Neural progenitor cell (in vitro differentiated cells): ENCODE measurements at places on chromosomes 11 and 22. TPM values are rescaled to one million over a fixed set of nuclear protein-coding genes. Genes with fewer than 3 reads are reported as not detected.

DNA sequence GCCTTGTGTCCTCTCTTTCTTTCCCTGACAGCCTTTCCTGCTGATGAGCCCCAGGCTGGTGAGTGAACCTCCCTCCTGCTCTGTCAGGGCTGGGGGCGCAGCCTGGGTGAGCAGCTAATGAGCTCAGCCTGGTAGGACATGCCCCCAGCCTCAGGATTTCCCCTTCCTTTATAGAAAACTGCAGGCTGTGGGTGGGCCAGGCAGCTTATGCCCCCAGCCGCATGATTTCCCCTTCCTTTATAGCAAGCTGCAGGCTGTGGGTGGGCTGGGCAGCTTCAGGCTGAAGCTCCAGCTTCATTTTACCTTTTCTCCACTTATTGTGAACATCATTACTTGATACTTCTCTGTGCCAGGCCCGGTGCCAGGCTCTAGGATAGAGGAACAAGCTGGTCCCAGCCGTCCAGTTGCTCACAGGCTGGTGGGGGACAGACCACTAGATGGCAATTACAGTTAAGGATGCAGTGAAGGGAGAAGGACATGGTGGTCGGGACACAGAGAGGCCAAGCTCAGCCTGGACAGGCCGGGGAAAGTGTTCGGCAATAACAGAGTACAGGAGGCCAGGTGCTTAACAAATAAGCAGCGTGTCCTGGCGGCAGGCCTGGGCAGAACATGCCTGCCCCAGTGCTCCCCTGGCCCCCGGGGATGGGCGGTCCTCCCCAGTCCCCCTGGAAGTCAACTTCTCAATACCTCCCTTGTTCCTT lies 5.3 kb downstream of the LGALS12 start:
- peak; percentile 33 for DNase-seq

DNA sequence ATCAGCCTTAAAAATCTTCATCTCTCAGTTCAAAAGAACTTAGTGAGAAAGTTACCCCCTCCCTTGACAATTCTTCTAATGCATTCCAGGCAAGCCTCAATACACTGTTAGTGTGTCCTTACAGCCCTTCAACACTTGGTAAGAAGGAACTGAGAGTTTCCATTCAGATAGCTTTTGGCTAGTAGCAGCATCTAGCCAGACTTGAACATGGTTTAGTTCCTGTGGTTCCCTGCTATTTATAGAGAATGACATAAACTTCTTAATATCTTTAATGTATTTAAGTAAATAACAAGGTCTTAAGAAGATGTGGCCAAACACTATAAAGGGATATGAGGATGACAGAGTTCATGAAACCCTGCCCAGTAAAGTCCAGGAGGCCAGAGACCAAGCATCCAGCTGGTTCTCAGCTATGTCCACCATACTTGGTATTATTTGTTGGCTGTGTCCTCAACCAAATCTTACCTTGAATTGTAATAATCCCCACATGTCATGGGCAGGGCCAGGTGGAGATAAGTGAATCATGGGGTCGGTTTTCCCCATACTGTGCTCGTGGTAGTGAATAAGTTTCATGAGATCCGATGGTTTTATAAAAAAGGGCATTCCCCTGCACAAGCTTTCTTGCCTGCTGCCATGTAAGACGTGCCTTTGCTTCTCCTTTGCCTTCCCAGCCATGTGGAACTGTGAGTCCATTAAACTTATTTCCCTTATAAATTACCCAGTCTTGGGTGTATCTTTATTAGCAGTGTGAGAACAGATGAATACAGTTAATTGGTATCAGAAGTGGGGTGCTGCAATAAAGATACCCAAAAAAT lies 132.4 kb downstream of the LARGE1 start:
- no peak for DNase-seq

GRCh38 chr11:11667056-11667455 lies 45.3 kb upstream of the GALNT18 start:
- no peak for DNase-seq

DNA sequence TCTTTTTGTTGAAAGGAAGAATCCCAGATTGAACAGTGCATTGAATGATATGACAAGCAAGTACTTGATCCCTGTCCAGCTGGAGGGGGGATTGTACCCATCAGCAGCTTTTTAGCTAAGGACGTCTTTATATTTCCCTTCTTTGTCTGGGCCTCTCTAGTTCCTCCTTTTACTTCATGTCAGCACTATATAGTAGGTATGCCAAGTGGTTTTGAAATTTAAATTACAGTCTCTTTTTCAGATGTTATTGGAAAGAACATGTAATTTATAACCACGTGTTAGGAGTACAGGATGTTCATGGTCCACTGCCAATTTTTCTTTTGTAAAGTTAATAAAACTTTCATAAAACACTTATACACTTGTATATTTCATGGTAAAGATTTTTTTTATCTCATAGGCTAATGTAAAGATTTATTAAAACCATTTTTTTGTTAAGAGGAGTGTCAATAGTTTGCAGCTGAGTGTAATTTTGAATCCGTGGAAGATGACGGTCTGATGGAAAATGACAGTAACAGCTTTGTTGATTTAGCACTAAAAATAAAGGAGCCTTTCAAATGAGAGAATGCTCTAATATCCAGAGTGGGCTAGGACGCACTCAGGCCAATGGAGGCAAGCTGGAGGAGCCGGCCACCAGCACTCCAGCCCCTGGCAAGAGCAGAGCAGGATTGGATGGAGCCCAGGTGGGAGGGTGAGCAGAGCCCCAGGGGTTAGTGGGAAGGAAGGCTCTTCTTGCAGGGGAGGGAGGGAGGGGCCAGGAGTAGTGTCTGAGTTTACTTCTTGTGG lies 488.3 kb downstream of the INSC start:
- DNase-seq = no peak

DNA sequence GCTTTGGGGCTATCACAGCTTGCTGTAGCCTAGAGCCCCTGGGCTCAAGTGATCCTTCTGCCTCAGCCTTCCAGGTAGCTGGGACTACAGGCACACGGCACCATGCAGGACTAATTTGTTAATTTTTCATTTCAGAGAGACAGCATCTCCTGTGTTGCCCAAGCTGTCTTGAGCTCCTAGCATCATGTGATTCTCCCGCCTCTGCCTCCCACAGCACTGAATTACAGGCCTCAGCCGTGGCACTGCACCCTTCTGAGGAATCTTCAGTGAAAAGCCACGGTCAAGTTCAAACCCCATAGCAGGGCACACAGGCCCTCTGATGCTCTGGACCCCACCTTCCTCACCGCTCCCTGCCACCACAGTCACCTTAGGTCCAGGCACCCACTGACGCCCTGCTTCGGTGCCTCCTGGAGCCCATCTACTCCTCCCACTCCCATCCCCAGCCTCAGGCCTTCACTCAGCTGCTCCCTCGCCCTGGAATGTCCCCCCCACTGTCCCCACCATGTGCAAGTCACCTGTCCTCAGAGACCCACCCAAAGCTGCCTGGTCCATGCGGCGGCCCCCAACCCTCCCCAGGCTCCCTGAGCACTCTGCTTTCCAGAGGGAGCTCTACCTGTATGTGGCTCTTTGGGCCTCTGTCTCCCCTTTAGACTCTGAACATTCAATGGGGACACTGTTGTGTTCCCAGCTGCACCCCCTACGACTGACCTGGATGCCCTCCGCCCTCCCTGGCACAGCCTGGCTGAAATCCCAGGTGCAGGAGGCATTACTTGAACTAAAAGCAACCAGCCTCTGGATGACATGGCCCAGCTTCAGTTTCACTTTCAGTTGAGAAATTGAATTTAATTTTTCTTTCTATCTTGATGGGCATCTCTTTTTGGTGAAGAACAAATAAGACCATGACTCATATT lies 1.6 kb downstream of the APOL2 start:
- no peak for DNase-seq

DNA sequence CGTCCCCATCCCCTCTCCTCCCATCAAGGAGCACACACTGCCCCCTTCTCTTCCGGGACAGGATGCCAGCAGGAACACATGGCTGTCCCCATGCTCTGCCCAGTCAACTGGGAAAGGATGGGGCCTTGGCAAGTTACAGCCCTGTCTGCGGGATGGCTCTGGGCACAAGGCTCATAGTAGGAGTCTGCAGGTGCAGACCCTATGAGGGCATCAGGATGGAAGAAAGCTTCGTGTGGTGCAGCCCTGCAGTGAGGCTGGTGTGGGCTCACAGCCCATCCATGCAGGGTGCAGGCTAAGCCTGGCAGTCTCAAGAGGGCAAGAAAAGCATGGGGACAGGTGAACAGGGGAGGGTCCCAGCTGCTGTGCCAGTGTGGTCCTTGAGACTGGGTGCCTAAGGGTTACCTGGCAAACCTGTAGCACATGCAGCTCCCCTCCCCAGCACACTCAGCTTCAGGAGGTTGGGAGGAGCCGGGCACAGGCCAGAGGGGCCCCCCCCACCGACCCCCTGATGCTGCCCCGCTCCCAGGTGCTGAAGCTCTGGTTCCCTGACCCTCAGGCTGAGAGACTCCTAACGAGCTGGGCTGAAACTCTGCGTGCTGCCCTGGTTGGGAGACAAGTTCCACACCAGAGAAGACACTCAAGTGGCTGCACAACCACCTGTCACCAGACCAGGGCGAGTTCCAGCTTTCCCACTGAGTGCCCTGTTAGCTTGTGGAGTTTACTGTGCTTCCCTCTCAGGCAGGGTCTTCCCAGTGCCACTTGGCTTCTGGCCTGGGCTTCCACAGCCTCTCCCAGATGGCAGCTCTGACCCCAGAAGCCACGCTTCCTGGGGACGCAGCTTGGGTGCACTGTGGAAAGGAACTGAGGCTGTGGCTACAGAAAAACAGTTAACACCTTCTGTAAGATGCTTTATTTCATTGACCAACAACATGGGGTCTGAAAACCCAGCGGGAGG lies 3.3 kb upstream of the SCARF2 start:
- no peak for DNase-seq

DNA sequence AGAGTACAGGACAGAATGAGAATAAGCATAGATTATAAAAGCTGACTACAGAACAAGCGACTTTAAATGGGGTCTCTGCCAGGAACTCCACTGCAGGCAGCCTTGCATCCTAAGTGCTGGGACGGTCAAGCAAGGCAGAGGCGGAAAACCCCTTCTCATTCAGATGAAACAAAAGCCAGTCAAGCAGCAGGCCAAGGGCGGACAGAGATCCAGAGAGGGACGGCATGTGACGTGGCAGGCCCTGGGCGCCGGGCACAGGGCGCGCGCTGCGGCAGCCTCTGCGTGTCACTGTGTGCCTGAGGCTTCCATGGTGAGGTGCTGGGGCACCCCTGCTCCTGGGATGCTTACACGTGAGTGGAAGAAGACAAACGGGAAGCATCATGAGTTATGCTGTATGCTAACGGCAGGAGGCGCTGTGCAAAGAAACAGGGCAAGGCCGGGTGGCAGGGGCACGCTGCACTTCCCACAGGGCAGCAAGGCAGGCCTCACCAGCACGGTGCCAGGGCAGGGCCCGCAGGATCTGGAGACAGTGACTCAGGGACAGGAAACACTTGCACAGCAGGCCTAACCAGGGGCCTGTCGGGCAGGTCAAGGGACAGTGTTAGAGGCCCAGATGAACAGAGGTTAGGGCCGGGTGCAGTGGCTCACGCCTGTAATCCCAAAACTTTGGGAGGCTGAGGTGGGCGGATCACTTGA lies 6.2 kb downstream of the TOLLIP start:
- DNase-seq = peak; percentile 57

DNA sequence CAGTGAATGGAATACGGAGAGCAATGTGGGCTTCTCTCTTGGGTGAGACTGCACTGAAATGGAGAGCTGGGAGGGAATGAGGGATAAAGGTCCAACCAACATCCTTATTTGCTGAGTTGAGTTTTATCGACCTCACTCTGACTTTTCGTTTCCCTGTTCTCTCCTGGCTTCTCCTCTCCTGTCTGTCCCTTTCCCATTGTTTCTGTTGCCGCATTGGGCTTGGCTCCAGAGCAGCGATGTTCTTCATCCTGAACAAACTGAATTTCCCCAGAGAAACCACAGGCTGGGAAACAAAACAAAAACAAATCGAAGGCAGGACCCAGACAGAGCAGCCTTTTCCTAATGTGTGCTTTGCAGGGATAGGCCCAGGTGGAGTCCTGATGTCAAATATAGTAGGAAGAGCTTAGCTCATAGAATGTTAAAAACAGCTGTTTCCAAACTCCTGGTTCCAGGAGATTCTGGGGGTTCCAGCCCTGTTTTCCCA lies 30.0 kb downstream of the MOV10L1 start:
- DNase-seq = no peak

The DLG2 gene
- total RNA-seq = 7.5 and 8.1 TPM in 2 replicates

The C11orf91 gene
- total RNA-seq = not detected in 2 replicates

The FXYD2 gene
- total RNA-seq = 1.7 and 1.9 TPM in 2 replicates

The YPEL4 gene
- 0.22 TPM in 1 of 2 replicates, not detected in the other for total RNA-seq

The SOX10 gene
- 0.99 and 4.5 TPM in 2 replicates for total RNA-seq

The FIBIN gene
- 0.09 TPM in 1 of 2 replicates, not detected in the other for total RNA-seq

The POU2AF3 gene
- total RNA-seq = 0.59 and 2.1 TPM in 2 replicates
